ENCODE measurements at places on chromosomes 11 and 22. TPM values are rescaled to one million over a fixed set of nuclear protein-coding genes. Genes with fewer than 3 reads are reported as not detected.

CNTN5 gene
- under 0.01 TPM for total RNA-seq

SYT7 gene
- total RNA-seq = 0.43 TPM

CHRDL2 gene
- not detected for total RNA-seq

CLTCL1 gene
- total RNA-seq = 16.4 TPM

MYH9 gene
- 1,714 TPM for total RNA-seq

OR5I1 gene
- total RNA-seq = not detected

OSBPL5 gene
- 55.7 TPM for total RNA-seq

BEST1 gene
- 3.2 TPM for total RNA-seq

TMEM109 gene
- 38.3 TPM for total RNA-seq

H19 gene
- 161 TPM for total RNA-seq

SLC6A5 gene
- total RNA-seq = not detected

PPARA gene
- total RNA-seq = 15.5 TPM

NLRP14 gene
- under 0.01 TPM for total RNA-seq

ACTN3 gene
- not detected for total RNA-seq

OR51E2 gene
- 1.9 TPM for total RNA-seq

CFAP300 gene
- 4.7 TPM for total RNA-seq

PAX6 gene
- not detected for total RNA-seq

MCAM gene
- total RNA-seq = 86.4 TPM

HEPHL1 gene
- 4.3 TPM for total RNA-seq

CCDC157 gene
- 2.6 TPM for total RNA-seq

CD6 gene
- total RNA-seq = not detected

LGALS1 gene
- total RNA-seq = 3,707 TPM

DRD2 gene
- total RNA-seq = not detected

HPS5 gene
- 39.6 TPM for total RNA-seq

RIMBP3B gene
- 0.32 TPM for total RNA-seq

GDPD4 gene
- 0.64 TPM for total RNA-seq

KDELR3 gene
- total RNA-seq = 125 TPM

LARGE2 gene
- total RNA-seq = not detected

BUD13 gene
- total RNA-seq = 16.8 TPM

TRMT2A gene
- total RNA-seq = 45.3 TPM

OR6A2 gene
- total RNA-seq = 0.32 TPM

IFITM10 gene
- 0.32 TPM for total RNA-seq

LSP1 gene
- total RNA-seq = not detected

PAK1 gene
- total RNA-seq = 68.9 TPM

TRIM6 gene
- 6.5 TPM for total RNA-seq

ELFN2 gene
- 0.32 TPM for total RNA-seq

IGSF9B gene
- total RNA-seq = under 0.01 TPM

YAP1 gene
- total RNA-seq = 148 TPM

OR52E8 gene
- not detected for total RNA-seq

TSGA10IP gene
- not detected for total RNA-seq

FAU gene
- 279 TPM for total RNA-seq

ARHGEF17 gene
- 78.3 TPM for total RNA-seq

EXPH5 gene
- total RNA-seq = 2.2 TPM

IGF2 gene
- 44.8 TPM for total RNA-seq

RELT gene
- total RNA-seq = 3.5 TPM

UPB1 gene
- under 0.01 TPM for total RNA-seq

TTC36 gene
- 0.97 TPM for total RNA-seq

CHRM1 gene
- total RNA-seq = not detected

MPPED1 gene
- not detected for total RNA-seq

HSPB2 gene
- total RNA-seq = 0.64 TPM

HTR3A gene
- not detected for total RNA-seq

OVOL1 gene
- not detected for total RNA-seq

MRGPRE gene
- not detected for total RNA-seq

SYCE3 gene
- total RNA-seq = not detected

PEX16 gene
- total RNA-seq = 28.3 TPM

NCF4 gene
- not detected for total RNA-seq

PKDREJ gene
- not detected for total RNA-seq
